ENCODE measurements at places on chromosomes 1 and 21. TPM values are rescaled to one million over a fixed set of nuclear protein-coding genes. Genes with fewer than 3 reads are reported as not detected.

GRCh38 chr1:37482796-37483744 is 8.7 kb downstream of the ZC3H12A start:
- H3K27me3 ChIP-seq = no peaks in the 10 kb centered on the region
- H3K27ac ChIP-seq = no peak overlapping the region
- no peak overlapping the region for H3K4me3 ChIP-seq
- peaks cover 20% of the 10 kb centered on the region for H3K36me3 ChIP-seq
- DNase-seq = no peak

DNA sequence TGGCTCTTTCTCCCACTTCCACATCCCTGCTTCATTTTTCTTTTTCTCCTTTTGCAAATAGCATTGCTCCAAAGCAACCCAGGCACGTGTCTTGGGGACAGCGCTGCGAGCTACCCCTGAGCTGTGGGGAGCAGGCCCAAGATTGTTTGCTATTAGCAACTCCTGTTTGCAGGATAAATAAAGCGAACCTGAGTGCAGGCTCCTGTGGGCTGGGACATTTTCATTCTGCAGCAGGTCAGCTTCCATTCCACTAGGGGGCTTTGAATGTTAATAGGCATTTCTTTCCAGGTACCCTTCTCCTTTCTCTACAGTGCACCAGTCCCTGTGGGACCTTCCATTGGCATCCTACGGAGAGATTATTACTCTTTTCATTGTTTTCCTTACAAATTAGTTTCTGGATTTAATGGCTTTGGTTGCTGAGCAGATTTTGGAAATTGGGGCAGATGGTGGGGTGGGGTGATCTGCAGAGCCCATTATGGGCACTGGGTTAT is 54.0 kb downstream of the OLFML3 start:
- H3K4me3 ChIP-seq = no peak overlapping the region
- peaks cover 20% of the 10 kb centered on the region for H3K4me1 ChIP-seq
- peak overlapping the region; percentile 77 for H3K27ac ChIP-seq
- no peaks in the 10 kb centered on the region for H3K36me3 ChIP-seq
- H3K27me3 ChIP-seq = no peaks in the 10 kb centered on the region
- DNase-seq = peak; percentile 72

Gene NR5A2
- 4.7 TPM for total RNA-seq

- no peaks in the 10 kb centered on the region for H3K4me1 ChIP-seq
- H3K27ac ChIP-seq = no peak overlapping the region
- DNase-seq = no peak
- H3K4me3 ChIP-seq = no peak overlapping the region
- H3K27me3 ChIP-seq = no peaks in the 10 kb centered on the region
Measured at GRCh38 chr21:32566741-32567389, 18.5 kb downstream of the TCP10L start.

GRCh38 chr1:18241891-18242290 is 134.3 kb downstream of the IGSF21 start:
- H3K27ac ChIP-seq = no peak overlapping the region
- no peaks in the 10 kb centered on the region for H3K27me3 ChIP-seq
- no peak for DNase-seq
- peaks cover 5% of the 10 kb centered on the region for H3K4me1 ChIP-seq
- no peaks in the 10 kb centered on the region for H3K36me3 ChIP-seq
- H3K4me3 ChIP-seq = no peak overlapping the region

DNA sequence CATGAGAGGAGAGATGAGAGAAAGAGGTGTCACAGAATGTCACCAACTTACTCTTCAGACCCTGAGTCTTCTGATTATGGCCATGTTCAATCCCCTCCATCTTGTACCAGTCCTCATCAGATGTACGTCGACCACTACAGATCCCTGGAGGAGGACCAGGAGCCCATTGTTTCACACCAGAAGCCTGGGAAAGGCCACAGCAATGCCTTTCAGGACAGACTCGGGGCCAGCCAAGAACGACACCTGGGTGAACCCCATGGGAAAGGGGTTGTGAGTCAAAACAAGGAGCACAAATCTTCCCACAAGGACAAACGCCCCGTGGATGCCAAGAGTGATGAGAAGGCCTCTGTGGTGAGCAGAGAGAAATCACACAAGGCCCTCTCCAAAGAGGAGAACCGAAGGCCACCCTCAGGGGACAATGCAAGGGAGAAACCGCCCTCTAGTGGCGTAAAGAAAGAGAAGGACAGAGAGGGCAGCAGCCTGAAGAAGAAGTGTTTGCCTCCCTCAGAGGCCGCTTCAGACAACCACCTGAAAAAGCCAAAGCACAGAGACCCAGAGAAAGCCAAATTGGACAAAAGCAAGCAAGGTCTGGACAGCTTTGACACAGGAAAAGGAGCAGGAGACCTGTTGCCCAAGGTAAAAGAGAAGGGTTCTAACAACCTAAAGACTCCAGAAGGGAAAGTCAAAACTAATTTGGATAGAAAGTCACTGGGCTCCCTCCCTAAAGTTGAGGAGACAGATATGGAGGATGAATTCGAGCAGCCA is 8.0 kb downstream of the ELOA start:
- peak overlapping the region; percentile 39 for H3K4me3 ChIP-seq
- H3K27ac ChIP-seq = no peak overlapping the region
- H3K4me1 ChIP-seq = no peaks in the 10 kb centered on the region

- H3K4me3 ChIP-seq = no peak overlapping the region
- no peaks in the 10 kb centered on the region for H3K36me3 ChIP-seq
- H3K4me1 ChIP-seq = no peaks in the 10 kb centered on the region
- H3K27ac ChIP-seq = no peak overlapping the region
- DNase-seq = no peak
Measured at GRCh38 chr21:15015622-15016471, 49.0 kb downstream of the NRIP1 start.
